NCI-H187 (cell line): ENCODE measurements at places on chromosomes 5 and 9.

- DNase-seq = no peak
Measured at GRCh38 chr5:73946278-73946677, 320.3 kb downstream of the ARHGEF28 start.

DNA sequence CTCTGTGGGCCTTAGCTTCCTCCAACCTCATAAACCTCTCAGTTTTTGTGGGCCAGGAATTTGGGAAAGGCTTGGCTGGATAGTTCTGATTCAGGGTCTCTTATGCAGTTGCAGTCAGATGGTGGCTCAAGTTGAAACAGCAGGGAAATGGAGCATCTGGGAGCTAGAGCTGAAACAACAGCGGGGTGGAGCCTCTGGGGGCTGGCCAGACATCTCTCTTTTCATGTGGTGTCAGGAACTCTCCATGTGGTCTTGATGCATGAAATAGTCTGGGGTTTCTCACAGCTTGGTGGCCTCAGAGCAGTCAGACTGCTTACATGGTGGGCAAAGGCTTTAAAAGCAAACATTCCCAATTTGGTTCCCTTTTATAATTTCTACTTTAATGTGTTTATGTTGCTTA lies 13.5 kb downstream of the ZNF346 start:
- DNase-seq = no peak

DNA sequence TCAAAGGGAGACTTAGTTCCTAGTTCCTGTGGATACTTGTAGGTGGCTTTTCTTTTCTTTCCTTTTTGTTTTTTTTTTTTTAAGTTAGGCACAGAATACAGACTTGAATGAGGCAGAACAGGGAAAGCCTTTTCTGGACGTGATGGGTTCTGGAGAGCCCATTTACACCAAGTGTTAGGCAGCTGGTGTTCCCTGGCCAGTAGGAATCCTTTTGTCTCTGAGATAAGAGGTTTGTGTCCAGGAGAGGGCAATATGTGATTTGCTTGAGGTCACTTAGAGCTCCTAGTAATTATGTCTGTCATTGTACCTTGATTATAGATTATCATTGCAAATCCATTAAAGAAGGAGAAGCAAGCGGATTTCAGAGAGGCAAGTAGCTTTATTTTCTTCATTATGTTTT lies 9.1 kb downstream of the MEGF10 start:
- DNase-seq = no peak

GRCh38 chr9:2610985-2611384 lies 10.6 kb upstream of the VLDLR start:
- no peak for DNase-seq

- no peak for DNase-seq
Measured at GRCh38 chr5:17235731-17236330, 18.4 kb downstream of the BASP1 start.

- no peak for DNase-seq
Measured at GRCh38 chr9:126036881-126037291, 289.7 kb downstream of the PBX3 start.
